Activated CD8-positive, alpha-beta memory T cell treated with anti-CD3 and anti-CD28 coated beads for 1 hour (primary cell): ENCODE measurements at places on chromosomes 13 and 19.

DNA sequence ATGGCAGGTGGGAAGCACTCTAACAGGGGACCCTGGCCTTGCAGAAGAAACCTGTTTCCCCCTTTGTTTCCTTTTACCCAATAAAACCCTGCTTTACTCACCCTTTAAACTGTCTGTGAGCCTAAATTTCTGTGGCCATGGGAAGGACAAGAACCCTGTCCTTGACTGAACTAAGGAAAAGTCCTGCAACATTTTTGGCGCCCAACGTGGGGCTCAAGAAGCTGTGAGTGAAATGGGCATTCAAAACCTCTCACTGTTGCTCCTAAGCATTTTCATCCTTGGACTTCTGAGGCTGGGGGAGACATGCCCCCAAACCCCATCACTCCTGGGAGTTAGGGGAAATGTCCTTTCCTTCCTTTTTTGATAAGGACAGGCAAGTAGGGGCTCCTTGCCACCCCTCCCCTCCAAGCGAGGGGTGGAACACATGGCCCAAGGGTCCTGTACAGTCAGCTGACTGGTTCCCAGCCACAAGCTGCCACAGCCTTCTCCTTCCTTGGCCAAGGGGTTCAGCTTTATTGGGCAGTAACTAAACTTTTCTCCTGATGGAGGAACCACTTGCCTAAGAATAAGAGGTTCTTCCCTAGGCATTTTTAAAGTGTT lies 381.6 kb downstream of the KLF5 start:
- no peak for DNase-seq

GRCh38 chr13:30026093-30026492 lies 175.7 kb upstream of the UBL3 start:
- DNase-seq = no peak

DNA sequence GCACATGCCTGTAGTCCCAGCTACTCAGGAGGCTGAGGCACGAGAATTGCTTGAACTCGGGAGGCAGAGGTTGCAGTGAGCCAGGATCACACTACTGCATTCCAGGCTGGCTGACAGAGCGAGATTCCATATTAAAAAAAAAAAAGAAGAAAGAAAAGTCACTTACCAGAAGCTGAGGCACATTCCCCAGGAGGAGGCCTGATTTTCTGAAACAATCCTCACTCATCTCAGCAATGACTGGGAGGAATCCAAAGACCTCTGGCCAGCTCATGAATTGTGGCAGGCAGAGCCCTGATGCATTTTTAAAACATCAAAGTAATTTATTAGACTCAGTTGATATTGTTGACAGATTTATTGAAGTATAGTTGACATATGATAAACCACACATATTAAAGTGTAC lies 206.3 kb downstream of the FOXO1 start:
- DNase-seq = no peak

- no peak for DNase-seq
Measured at GRCh38 chr19:5522106-5522505, 45.6 kb downstream of the TINCR start.

GRCh38 chr13:41220401-41220800 lies 26.0 kb upstream of the KBTBD7 start:
- no peak for DNase-seq

DNA sequence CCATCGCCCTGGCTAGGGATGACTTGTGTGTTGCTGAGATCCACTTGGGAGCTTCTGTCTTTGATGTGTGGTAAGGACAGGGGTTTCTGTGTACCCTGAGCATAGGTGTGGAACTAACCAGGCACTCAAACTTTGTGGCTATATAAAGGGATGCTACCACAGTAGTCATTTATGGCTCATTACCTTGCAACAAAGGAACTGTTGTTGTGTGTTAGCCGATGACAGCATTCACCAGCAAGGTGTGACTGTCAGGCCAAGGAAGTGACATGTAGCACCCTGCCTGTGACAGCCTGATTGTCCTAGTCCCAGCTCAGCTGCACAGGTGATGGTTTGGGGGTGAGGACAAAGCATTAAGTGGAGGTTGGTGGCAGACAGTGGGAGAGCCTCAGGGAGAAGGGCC lies 73.6 kb downstream of the COG3 start:
- no peak for DNase-seq
